ENCODE measurements at places on chromosomes 12 and 14.

GRCh38 chr14:76516884-76517283, 140.9 kb downstream of the ESRRB start:
- no peak for DNase-seq

DNA sequence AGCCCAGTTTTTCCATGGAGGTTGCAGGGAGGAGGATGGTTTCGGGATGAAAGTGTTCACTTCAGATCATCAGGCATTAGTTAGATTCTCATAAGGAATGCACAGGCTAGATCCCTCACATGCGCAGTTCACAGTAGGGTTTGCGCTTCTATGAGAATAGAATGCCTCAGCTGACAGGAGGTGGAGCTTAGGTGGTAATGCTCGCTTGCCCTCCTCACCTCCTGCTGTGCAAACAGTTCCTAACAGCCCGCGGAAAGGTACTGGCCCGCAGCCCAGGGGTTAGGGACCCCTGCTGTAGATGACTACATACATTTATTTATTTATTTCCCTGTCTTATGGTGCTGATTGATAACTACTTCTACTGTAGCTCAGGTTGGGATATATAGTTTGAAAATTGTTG, 93.2 kb downstream of the FBXO33 start:
- DNase-seq: no peak

DNA sequence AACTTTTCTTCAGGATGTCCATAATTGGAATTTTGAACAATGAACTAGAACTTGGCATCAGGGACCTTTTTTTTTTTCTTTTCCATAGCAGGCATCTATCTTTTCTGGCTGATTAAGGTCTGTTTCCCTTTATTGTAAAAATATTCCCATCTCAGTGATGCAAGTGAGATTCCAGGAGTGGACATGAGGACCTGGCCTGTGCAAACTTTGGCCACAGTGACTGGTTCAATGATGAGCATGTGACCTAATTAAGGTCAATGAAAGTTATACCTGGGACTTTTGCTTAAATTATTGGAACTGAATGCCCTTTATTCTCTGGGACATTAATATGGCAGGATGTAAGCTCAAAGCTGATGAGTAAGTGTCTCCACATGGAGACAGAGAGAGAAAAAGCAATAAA, 83.8 kb downstream of the DIO2 start:
- no peak for DNase-seq

DNA sequence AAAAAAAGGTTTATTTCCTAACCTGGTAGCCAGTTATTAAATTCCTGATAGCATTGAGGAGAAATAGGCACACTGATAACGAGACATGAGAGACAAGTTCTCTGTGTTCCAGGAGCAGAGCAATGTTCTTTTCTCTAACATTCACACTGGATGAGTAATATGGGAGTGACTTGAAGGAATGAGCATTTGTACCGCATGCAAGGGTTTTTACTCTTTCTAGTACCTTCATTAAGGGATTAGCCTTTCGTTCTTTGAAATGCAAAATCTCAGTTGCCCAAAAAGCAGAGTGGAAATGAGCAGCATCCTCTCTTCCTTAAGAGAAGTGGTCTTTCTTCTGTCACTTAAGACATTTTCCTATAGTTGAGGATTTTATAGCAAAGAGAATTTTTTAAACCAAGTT, 54.7 kb downstream of the FGD4 start:
- DNase-seq: no peak

DNA sequence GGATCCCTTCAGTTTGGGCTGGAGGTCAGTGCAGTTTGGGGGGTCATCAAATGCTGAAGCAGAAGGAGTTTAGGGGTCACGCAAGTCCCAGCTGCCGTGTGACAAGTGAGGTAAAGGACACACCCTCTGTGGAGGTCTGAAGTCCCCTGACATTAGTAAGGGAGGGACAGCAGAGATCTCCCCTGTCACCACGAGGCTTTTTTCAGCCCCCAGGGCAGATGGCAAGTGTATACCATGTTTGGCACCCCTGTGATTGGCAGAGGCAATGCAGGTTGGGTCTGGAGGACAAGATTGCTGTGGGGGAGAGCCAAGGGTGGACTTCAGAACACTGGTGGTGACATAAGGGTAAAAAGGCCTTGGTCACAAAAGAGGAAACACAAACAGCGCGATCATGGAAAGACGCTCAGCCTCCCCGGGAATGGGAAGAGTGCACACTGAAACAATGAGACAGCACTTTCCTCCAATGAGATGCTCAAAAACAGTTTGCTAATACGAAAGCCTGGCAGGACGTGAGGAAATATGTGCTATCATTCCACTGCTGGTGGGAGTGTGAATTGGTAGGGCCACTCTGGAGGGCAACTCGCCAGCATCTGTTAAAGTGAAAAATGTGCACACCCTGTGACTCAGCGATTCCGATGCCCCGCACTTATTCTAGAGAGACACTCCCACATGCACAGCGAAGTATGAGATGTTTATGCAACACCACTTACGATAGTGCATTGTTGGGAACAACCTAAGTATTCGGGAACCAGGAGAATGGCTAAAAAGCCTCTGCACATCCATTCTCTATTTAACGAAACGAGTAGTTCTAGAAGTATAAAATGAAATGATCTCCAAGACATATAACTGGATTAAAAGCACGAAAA, 14.4 kb upstream of the CD27 start:
- peak; percentile 35 for DNase-seq

DNA sequence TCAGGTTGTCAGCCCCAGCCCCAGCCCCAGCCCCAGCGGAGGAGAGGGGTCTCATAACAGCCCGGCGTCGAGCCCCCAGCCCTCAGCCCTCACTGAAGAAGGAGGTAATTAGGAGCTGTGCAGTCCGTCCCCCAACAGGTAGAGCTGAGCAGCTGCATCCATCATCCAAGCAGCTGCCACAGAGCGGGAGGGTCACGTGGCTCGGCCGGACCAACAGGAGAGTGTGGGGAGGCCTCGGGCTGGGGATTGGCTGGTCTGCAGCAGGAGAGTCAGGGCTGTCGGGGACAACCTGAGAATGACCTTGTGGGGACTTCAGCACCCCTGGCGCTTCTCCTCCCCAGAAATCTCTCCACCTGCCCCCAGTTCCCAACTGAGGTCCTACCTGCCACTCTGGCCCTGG, 29.6 kb downstream of the SMUG1 start:
- no peak for DNase-seq

DNA sequence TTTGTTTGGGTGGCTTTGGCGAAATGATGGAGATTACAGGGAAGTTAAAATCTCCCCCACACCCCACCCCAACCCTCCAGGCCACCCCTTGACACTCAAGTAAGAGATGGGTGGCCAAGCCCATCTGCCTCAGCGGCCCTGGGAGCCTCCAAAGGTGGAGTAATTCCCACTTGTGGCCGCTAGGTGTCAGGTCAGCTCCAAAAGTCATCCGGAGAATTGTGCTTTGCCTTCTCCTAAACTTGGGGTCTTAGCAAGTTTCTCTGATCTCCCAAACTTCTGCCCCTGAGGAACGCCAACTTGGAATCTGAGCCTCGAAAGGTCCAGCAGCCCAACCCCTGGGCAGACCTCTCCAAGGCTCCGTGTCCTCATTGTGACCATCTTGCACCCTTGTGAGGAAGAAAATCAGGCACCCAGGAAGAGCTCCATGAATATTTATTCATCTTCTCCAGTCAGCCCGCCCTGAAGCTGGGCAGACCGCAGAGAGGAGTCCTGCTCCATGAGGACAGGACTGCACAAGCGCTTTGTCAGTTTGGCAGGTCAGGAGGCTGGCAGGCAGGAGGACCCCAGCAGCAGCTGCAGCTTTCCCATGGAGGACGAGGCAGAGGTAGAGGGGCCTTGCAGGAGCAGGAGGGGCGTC, 46.7 kb downstream of the LRRC74A start:
- DNase-seq: peak; percentile 16

DNA sequence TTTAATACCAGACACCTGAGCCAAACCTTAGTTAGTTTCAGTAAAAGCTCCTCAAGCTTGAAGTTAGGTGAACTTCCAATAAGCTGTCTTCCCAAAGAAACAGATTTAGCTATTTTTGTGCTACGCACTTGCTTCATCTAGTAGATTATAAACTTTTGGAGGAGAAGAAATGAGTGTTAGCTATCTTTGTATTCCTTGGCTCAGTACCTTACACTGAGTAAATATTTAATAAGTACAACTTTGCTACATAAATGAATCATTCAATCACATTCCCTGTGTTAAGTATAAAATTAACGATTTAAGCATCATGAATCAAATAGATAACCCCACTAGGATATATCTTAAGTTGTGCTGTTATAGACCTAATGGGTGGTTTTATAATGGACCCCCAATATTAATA, 307.0 kb downstream of the PCNX1 start:
- no peak for DNase-seq

DNA sequence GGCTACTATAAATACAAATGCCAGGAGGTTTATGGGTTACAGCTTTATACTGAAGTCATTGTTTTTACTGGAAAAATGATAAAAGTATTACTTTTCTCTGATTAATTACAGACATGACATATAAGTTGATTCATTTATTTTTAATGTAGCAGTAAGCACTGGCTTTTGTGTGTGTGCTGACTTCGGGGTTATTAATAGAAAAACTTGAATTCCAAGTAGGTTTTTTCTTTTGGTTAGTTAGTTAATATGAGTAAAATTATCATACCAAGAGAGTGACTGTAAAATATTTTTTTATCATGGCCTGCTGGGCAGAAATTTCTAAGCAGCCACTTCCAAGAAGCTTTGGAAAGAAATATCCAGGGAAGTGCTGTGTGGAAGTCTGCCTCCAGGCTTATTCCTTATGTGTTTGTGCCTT, 56.4 kb downstream of the IFT81 start:
- DNase-seq: no peak

DNA sequence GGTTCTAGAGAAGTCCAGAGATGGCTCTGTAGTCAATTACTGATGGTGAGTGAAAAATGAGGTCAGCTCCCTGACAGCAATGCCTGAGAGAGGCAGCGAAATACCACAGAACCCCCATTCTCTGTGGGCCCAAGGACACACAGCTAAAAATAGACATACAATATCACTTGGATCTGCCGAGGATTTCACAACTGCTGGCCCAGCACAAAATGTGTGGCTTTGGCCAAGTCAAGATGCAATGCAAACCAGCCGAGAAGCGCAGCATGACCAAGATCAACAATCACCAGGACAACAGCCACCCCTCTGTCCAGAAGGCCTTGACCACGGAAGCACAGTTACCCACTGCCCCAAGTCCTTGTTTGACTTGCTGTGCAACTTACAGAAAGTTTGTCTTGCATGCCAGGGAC, 52.2 kb downstream of the CKAP4 start:
- no peak for DNase-seq

DNA sequence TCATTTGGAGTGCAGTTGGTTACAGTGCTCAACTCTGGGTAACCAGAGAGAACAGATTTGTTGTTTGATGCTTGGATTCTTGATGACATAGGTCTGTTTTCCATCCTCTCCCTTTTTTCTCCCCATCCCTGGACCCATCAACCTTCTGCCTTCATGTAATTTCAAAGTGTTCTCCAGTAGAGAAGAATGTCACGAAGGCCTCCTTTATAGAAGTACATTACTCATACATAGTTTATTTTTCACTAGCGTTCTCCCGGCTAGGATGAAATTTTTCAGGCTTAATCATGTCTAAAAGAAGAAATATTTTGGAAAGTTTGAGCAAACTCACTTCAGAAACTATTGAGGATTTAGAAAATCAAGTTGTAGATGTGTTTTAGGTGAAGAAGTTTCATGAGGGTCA, 20.9 kb upstream of the APPL2 start:
- no peak for DNase-seq

GRCh38 chr12:75953312-75953906, 78.2 kb downstream of the PHLDA1 start:
- DNase-seq: peak; percentile 90

GRCh38 chr12:102169922-102170621, 27.6 kb downstream of the PMCH start:
- no peak for DNase-seq

DNA sequence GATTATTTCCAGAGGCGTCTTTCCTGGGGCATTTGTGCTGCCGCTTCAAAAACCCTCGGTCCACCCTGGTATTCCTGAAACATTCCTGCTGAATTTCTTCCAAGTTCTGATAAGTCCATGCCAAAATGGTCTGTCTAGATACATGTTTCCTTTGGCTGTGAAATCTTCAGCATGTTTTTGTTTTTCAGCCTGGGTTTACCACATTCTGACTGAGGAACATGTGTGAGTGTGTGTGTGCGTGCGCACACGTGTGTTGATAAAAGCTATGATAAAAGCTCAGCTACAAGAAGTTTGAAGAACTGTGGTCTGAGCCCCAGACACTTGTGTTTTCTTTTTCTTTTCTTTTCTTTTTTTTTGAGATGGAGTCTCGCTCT, 22.4 kb downstream of the ANKRD9 start:
- no peak for DNase-seq

- no peak for DNase-seq
Observed at GRCh38 chr14:20472536-20473169, 3.4 kb downstream of the PNP start.

GRCh38 chr12:121781998-121782979, 11.2 kb downstream of the RHOF start:
- DNase-seq: no peak

DNA sequence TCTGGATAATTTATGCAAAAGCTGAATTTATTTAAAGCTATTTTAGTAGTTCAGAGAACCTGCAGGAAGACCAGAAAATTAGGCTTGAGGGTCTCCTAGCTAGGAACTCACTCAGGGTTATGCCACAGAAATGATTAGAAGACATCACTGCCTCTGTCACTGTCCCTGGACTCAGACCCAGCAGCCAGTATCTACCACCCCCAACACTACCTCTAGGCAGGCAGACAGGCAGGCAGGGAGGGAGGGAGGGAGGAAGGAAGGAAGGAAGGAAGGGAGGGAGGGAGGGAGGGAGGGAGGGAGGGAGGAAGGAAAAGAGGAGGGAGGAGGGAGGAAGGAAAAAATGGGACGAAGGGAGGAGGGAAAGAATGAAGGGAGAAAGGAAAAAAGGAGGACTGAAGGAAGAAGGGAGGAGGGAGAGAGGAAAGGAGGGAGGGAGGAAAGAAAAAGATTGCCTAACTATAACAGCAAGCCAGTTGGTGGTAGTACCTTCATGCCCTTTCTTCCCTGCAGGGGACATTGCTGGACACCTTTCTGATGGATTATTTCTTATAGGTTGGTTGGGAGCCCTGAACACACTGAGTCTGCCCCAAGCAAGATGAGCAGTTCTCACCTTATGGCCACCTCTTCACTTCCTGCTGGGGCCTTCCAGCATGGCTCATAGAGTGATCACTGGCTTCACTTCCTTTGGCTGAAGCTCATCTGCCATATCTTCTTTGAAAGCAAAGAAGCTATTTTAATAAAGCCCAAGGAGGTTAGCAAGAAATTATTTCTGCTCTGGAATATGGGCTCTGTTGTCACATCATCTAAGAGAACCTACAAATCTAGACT, 49.7 kb downstream of the KICS2 start:
- DNase-seq: no peak

DNA sequence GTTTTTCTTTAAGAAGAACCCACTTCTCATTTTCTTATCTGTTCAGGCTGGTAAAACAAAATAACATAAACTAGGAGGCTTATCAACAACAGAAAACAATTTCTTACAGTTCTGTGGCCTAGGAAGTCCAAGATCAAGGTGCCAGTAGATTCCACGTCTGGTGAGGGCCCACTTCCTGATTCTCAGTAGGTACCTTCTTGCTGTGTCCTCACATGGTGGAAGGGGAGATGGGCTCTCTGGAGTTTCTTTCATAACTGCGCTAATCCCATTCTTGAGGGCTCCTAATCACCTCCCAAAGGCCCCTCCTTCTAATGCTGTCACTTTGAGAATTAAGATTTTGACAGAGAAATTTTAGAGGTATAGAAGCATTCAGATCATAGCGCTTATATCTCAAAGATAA, 33.4 kb downstream of the TXNRD1 start:
- no peak for DNase-seq

GRCh38 chr14:104935955-104936354, 11.3 kb downstream of the PLD4 start:
- no peak for DNase-seq
